ENCODE measurements at places on chromosomes 16 and 17.

- DNase-seq, result no peak
Measured at GRCh38 chr17:82050761-82051641, 610 bp downstream of the RFNG start.

- no peak for DNase-seq
Measured at GRCh38 chr16:72721981-72722380, 325.9 kb downstream of the ZFHX3 start.

- DNase-seq, result peak; percentile 59
Measured at GRCh38 chr17:70172923-70173322, 3.6 kb downstream of the KCNJ2 start.

GRCh38 chr17:45146890-45147580 is 1.2 kb upstream of the HEXIM1 start:
- DNase-seq, result peak; percentile 76

DNA sequence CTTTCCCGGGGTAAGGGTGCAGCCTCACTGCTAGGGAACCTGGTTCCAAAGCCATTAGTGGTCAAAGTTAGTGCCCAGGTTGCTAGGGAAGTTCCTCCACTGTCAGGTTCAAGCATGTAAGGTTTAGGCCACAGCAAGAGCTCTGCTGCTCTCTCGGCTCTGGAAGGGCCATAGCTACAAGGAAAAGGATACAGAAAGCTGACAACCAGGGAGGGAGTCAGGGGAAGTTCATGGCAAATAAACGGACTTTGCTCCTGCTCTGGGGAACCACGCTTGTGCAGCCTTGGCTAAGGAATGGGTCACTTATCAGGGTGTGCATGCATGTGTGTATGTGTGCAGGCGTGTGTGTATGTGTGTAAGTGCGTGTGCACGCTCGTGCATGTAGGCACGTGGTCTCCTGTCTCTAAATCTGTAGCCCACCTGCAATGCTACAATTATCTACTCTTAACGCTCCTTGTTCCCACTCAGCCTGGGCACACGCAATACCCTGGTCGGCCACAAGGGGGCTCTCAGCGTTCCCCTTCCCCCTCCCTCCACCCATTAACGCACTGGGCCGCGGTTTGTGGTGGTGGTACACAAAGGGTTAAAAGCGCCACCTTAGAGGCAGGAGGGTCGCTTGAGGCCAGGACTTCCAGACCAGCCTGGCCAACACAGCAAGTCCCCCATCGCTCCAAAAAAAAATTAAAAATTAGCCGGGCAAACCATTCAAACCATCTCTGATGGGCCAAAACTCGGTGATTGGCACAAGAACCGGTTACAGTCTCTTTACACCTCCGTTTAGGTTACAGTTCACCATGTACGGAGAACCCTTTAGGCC is 48.4 kb upstream of the KDM8 start:
- DNase-seq, result peak; percentile 80

DNA sequence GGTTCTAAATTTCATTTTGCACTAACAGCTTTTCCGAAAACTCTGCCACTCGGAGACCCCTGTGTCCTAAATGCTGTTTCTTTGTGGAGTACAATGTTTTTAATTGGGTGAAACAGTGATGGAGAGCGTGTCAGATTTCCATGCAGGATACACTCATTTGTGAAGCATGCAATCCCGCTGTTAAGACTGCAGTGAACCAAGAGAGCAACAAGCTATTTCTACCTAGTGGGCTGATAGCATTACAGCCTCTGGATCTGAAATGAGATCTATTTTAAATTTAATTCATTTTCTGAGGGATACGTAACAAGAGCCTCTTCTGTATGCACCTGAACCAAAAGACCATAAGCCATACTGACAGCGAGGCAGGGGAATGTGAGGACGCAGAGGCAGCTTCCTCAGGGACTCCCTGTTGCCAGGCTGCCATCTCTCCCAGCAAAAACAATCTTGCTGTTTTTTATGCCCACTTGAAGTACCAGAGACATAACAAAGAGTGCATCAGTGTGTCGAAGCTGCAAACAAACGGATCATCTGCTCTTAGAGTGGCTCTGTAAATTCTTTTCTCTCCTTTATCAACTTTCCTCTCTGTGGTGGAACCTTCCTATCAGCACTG is 199.9 kb upstream of the COX10 start:
- DNase-seq, result no peak

DNA sequence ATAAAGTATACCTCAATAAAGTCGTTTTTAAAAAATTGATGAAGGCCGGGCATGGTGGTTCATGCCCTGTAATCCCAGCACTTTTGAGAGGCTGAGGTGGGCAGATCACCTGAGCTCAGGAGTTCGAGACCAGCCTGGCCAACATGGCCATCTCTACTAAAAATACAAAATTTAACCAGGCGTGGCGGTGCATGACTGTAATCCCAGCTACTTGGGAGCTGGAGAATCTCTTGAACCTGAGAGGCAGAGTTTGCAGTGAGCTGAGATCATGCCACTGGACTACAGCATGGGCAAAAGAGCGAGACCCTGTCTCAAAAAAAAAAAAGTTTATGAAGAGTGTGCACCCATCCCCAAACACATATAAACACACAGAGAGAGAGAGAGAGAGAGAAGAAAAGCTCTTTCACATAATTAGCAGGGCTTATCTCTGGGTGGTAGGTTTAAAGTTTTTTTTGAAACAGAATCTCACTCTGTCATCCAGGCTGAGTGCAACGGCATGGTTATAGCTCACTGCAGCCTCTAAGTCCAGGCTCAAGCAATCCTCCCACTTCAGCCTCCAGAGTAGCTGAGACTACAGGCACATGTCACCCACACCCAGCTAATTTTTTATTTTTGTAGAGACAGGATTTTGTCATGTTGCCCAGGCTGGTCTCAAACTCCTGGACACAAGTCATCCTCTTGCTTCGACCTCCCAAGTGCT is 3.0 kb downstream of the SREBF1 start:
- no peak for DNase-seq

DNA sequence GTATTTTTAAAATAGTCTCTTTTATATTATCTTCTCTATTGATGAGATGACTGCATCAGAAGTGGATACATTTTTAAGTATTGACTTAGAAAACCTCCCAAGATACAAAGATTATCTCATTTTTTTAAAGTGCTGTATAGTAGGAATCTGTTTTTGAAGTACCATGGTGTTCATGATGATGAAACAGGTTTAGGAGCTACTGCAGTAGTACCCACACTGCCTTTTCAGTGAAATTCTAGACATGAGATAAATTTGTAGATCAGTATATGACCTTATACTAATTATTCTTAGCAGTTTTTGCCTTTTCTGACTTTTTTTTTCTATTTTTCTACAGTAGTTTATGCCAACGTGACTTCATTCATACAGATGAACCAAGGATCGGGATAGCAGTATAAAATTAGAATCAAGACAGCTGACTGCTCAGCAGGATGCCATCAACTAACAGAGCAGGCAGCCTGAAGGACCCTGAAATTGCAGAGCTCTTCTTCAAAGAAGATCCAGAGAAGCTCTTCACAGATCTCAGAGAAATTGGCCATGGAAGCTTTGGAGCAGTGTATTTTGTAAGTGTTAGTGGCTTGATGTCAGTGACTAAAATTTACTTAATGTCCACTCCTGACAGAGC is 61.1 kb downstream of the TAOK1 start:
- DNase-seq, result no peak

GRCh38 chr17:8338753-8339140 is 893 bp upstream of the ODF4 start:
- DNase-seq, result no peak

GRCh38 chr17:43732958-43733357 is 25.6 kb downstream of the SOST start:
- no peak for DNase-seq

Data from suppressor macrophage (primary cell).